ENCODE measurements at places on chromosomes 1 and 21.
A peak's percentile ranks its signal among the peaks of the same experiment; 100 is the strongest.

DNA sequence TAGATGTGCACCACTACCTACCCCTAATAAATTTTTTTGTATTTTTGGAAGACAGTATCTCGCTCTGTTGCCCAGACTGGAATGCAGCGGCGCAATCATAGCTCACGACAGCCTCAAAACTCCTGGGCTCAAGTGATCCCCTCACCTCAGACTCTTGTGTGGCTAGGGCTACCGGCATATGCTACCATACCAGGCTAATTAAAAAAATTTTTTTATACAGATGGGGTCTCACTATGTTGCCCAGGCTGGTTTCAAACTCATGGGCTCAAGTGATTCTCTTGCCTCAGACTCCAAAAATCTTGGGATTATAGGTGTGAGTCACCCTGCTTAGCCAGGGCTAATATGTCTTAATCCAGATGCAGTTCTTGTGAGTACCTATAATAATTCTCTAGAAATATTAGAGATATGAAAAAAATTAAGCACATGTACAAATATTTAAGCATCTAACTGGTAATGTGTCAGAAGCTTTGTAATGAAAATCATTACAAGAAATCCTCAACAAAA lies 9.5 kb downstream of the SORT1 start:
- no peak for DNase-seq

- no peak for DNase-seq
Observed at GRCh38 chr1:9062846-9063245, 6.6 kb downstream of the SLC2A5 start.

GRCh38 chr1:85570446-85571180 lies 9.9 kb upstream of the CCN1 start:
- no peak for DNase-seq

GRCh38 chr1:16612332-16613172 lies 812 bp downstream of the NBPF1 start:
- peak; percentile 98 for DNase-seq

DNA sequence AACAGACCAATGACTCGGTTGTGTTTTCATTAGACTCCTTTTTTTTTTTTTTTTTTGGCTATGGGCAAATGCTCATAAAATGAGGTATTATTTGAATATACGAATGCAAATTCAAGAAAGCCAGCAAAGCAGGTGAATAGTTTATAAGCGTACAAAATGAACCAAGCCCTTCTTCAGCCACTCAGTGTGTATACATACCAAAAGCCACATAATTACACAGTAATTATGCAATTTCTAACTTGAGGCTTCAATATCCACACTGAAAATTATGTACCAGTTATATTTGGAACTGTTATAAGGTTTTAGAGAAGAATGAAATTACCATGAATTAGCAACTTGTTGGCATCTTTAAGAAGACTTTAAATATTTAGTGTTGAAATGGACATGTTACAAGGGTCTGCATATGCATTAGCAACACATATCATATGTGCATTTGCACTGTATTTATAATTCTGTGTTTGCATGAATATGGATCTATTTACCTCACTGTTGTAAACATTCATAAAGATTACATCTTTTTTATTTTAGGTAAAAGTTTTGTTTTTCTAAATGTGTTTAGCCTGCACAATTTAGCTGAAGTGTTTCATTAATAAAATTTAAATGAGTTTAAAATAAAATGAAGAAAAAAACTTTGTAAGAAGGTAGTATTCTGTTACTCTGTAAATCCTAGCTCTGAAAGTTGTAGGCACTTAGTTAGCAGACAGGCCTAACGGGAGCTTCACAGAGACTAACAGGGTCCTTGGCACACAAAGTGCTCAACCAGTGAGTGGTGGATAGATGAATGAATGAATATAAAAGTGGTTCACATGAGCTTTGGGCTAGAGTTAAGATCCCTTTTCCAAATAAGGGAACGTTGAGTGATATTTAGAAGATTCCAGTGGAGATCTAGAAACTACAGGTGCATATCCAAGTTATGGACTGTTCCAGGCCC lies 241.0 kb upstream of the NFIA start:
- DNase-seq = no peak

- peak; percentile 9 for DNase-seq
Observed at GRCh38 chr21:25107708-25108107, 499.6 kb downstream of the MRPL39 start.

GRCh38 chr1:102799496-102799895 lies 308.8 kb downstream of the COL11A1 start:
- DNase-seq = peak; percentile 56

- no peak for DNase-seq
Observed at GRCh38 chr1:158559696-158560095, 5.5 kb upstream of the OR6Y1 start.

All from adipocyte (in vitro differentiated cells).